HTR-8/SVneo (cell line): ENCODE measurements at places on chromosomes 1 and 21.

DNA sequence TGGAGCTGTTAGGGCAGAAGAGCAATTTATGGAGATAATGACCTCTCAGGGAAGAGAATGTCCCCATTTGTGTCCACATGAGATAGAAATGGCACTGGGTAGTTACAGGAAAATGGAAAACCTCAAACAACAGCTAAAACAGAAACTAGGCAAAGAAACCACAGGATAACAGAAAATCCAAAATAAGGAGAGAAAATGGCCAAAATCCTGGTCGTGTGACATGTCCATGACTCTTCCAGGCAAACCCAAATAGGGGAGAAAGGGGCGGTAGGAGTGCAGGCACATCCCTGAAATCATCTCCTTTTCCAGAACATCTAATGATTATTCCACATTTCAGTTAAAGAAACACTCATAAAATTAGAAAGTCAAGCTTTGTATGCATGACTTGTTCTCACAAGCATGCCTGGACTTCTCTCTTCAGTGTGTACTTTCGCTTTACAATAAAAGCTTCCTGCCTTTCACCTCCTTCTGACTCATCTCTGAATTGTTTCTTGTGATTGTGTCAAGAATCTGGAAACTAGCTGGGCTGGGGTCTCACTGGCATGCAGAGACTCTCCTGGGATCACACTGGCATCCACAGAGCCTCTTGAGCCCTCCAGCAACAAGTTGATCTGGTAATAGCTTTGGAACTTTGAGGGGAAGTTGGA, 171.4 kb upstream of the ZP4 start:
- DNase-seq = peak; percentile 19

DNA sequence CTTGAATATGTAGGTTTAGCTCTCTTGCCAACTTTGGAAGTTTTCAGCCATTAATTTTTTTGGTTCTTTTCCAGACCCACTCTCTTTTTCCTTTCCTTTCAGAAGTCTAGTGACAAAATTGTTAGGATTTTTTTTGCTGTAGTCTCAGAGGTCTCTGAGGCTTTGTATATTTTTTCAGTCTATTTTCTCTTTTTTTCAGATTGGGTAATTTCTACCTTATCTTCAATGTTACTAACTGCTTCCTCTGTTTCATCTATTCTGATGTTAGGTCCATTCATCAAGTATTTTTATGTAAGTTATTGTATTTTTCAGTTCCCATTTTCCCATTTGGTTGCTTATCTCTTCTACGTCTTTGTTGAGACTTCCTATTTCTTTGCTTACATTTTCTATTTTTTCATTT, 15.7 kb downstream of the RGS2 start:
- DNase-seq = no peak

GRCh38 chr1:240712014-240712731, 100.2 kb upstream of the GREM2 start:
- DNase-seq = no peak

DNA sequence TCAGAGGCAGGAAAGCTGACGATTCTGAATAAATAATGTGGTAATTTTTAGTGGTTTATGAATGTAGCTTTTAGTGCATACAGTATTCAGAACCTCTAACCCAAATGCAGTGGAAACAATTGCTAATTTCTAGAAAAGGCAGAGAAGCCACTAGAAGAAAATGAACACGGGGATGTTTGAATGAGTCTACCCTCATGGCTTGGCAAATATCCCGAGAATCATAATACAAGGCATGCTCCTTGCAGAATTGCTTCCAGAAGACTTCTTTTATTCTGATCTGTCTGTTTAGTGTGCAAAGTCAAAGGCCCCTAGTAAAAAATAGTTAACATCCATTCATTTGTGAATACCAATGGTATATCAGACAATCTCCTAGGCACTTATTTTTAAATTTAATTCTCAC, 246.8 kb downstream of the LMO4 start:
- no peak for DNase-seq

DNA sequence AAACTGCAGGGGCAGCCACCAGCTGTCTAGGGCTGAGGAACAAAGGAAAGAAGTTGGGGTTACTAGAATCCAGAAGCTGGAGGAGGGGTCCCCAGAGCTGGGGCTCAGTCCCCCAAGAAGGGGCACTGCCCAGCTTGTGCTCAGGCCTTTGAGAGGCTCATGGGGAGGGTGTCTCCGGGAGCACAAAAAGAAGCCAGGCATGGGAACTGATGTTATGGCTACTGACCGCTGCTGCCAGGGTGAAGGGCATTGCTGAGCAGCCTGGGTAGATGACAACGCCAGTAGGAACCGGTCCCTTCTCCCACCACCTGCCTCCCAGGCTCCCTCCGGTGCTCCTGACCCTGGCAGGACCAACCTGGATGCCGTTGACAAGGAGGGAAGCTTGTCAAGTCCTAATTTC, 762.5 kb upstream of the TPTE start:
- no peak for DNase-seq

DNA sequence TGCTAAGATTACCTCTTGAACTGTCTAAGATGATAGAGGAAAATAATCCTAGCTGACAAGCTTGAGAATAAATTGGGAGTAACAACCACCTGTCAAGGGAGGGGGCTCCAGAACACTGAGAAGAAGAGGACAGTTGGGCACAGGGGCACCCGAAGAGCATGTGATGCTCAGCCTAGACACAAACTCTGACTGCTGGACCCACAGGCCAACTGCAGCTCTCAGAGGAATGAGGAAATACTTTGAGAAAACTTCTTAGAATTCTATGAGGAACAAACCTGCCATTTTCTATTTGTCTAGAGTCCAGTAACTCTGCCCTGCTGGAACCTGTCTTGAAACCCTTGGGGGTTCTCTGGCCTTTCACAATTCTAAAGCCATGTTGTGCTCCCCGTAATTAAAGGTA, 124.1 kb upstream of the KCNK2 start:
- DNase-seq = no peak

- DNase-seq = no peak
These were observed 421.5 kb downstream of the RWDD3 start for GRCh38 chr1:95655321-95656020.

DNA sequence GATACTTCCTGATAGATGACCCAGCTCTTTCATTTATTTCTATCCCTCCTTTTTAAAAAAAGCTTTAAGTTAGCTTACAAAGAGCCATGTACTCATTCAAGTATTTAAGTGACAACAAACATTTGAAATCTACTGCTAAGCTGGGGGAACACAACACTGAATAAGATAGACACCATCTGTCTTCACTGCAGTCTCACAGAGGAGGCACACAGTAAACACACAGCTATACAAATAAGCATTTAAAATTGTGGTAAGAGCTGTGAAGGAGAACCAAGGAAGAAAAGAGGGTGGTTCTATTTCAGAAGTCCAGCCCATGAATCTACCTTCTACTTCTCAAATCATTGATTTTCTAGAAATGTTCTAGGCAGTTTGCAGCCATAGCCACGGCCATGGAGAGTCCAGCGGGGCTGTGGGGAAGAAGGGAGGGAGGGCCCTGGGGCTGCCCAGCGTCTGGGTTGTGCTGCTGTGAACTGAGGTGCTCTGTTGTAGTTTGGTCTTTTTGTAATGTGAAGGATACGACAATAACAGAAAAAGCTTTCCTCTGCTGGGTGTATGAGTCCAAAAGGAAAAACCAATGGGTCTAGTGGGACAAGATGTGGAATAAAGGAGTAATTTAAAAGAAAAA, 28.2 kb downstream of the PRDM2 start:
- DNase-seq = no peak

GRCh38 chr1:230104395-230105244, 37.6 kb downstream of the GALNT2 start:
- DNase-seq = peak; percentile 95

DNA sequence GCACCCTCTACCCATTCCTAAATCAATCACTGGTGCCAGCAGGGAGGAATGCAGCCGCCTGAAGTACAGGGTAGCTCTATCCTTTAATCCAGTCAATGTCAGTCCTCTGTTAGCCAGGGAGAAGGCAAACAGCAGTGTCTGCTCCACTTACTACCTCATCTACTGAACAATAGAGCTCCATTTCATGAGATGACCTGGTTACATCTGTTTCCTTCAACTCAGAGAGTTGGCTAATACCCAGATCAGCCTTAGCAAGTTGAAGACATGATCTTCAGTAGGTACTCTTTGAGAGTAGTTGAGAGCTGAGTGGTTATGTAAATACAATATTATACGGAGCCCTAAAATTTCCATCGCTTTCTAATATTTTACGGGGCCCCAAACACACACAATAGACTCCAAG, 46.1 kb upstream of the CD34 start:
- DNase-seq = no peak

GRCh38 chr21:43367296-43367695, 59.6 kb downstream of the SIK1 start:
- no peak for DNase-seq

- no peak for DNase-seq
These were observed 166.1 kb downstream of the HIVEP3 start for GRCh38 chr1:41752514-41753170.

DNA sequence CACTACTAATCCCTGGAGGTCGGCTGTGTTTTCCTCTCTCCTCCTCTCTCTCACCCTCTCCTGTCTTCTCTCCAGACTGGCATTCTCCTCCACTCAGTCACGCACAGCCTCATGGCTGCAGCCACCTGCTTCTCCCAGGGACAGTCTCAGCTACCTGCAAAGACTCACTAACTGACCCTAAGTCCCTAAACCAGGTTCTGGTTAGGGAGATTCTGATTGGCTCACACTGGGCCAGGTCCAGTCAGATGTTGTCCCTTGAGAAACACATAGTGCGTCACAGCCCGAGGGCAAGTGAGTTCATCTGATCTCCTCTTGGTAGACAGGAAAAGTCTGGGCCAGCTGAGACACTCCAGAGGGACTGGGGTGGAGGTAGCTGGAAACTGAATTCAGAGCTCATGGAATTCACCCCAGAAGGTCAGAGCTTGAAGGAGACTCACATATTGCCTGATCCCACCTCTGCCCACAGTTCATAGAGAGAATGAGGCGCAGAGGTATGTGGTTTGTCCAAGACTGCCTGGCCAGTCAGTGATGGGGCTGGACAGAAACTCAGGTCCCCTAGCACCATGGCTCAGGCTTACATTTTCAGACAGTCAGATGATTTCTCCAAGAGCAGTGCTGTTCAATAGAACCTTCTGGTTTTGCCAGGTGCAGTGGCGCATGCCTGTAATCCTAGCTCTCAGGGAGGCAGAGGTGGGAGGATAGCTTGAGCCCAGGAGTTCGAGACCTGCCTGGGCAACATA, 40.4 kb upstream of the RPL11 start:
- peak; percentile 39 for DNase-seq

DNA sequence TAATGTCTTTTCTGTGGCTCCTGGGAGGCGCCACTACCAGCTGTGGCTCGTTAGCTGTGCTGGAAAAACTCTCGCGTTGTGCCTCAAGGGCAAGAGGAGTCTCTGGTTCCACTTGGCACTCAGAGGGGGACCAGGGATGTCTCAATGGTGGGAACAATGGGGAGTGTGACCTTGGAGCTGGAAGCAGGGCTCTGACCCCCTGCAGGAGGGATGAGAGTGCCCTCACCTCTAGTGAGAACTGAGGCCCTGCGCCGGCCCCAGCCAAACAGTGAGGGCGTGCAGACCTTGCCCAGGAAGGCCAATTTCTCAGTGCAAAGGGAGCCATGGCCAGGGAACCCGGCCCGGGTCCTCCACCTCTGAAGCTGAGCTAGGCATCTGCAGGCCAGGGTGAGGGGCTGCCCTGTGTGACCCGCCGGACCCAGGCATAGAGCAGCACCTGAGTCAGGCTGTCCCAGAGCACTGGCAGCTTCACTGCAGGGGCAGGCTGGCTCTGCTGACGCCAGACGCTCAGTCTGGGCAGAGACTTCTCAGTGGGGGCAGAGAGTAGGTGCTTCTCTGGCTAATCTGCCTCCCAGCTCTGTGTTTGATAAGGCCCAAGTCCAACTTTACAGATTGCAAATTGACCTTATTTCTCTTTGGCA, 1.8 kb downstream of the RD3 start:
- DNase-seq = no peak

GRCh38 chr1:3593745-3594144, 17.6 kb downstream of the MEGF6 start:
- DNase-seq = no peak

DNA sequence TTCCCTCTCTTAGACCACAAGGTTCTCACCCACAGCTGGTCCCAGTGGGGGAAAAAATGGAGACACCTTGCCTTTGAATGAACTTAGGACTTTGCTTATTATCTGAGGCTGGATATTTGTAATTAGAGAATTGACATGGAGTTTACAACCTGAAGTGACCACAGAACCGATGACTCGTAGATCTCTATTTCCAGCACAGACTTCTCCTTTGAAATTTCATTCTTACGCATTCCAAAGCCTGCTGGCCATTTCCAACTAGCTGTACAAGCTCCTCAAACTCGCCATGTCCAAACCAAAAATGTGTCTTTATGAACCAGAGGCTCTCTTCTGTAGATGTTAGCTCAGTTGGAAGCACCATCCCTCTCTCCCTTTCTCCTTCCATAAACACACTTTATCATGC, 12.0 kb downstream of the RAB7B start:
- no peak for DNase-seq

DNA sequence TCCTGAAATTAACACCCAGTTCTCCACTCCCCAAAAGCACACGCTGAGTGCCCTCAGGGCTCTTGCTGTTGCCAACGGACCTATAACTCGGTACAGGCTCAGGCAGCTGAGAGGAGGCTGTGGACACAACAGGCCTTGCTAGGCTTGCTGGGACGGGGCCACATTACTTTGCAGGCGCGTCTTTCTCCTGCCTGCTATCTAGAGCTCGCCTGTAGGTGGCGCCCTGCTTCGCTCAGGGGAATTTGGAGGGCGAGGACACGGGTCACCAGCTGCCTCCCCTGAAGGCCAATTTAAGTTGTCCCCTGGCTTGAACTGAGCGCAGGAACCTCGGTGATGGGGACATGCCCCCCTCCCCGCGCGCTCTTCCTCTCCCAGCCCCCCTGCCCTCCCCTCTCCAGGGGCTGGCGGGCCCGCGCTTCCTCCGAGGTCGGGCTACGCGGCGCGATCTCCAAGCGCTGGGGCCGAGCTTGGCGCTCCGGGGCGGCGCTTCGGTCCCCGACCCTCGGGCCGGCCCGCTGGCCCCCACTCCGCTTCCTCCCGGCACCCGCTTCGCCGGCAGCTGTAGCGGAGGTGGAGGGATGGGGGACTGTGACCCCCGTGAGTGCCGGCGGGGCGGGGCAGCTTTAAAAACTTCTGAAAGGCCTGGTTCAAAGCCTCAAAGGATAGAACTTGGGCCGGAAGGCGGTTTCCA, 32.4 kb upstream of the NFIA start:
- peak; percentile 76 for DNase-seq

DNA sequence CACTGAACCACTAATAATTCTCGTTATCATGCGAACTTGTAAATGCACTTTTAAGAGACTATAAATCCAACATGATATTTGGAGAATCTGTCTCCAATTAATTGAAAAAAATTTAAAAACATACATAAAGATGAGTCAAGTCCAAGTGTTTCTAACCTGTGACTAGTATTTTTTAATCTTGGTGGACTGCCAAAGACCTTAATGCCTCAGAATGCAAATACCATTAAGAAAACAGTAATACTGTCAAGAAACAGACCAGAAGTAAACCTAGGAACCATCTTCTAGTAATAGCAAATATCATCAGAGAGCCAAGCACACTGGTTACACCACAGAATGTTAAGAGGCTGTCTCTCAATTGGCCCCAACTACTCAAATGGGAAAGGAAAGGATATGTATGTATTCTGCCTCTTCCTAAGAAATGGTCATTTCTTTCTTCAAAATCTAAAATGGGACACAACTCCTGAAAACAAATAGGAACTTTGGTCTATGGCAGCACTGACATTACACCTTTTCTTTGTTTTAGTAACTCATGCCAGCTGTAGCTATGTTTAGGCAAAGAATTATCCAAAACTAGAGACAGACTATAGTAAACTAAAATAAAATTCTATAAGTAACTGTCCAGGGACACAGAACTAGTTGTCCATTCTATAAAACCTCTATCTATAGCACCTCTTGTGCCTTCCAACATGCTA, 15.8 kb downstream of the SCYL3 start:
- no peak for DNase-seq

GRCh38 chr1:59188413-59189213, 108.3 kb upstream of the FGGY start:
- DNase-seq = no peak
